ENCODE measurements at places on chromosomes 1 and 21. TPM values are rescaled to one million over a fixed set of nuclear protein-coding genes. Genes with fewer than 3 reads are reported as not detected.

FMO3 gene
- not detected for total RNA-seq

DNA sequence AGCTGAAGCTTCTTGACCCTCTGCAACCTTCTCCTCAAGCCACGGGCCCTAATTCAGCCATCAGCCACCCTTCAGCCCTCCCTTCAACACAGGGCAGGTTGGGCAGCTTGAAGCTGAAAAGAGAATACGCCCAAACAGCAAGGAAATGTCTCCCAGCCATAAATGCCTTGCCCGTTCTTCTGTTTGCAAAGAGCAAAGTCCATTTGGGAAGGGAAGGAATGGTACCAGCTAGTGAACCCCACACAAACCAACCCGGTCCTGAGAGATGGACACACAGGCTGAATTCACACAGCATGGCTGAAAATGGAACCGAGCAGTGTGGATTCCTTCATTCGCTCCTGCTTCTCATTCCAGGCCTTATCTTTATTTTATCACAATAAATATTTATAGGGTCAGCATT is 11.5 kb downstream of the PLEKHA6 start:
- DNase-seq, result no peak

S100A9 gene
- 12.1 TPM for total RNA-seq

GRCh38 chr1:78291418-78291817 is 199.4 kb upstream of the PTGFR start:
- no peak for DNase-seq

RHOU gene
- 0.46 TPM for total RNA-seq

GRCh38 chr1:81305997-81306452 is 494.7 kb upstream of the ADGRL2 start:
- DNase-seq, result peak; percentile 13

TTLL7 gene
- total RNA-seq, result 6.3 TPM

DNA sequence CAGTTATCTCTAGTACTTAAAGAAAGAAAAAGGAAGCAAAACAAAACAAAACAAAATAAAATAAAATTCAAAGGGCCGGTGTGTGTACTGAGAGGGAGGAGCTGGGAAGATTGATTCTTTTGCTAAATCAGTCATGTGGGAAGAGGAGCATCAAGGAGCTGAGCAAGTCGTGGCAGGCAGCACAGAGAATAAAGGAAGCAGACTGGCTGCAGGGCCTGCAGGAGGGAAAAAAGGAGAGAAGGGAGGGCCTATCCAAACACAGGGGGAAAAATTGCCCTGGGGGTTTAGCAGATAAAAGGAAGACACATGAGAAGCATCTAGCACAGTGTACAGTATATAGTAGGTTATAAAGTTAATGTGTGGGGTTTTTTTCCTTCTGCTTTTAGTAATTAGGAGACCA is 27.6 kb downstream of the AGO4 start:
- peak; percentile 34 for DNase-seq

- DNase-seq, result no peak
Observed at GRCh38 chr21:34801519-34802132, 132.8 kb downstream of the CLIC6 start.

PIP5K1A gene
- 65.8 TPM for total RNA-seq

DNA sequence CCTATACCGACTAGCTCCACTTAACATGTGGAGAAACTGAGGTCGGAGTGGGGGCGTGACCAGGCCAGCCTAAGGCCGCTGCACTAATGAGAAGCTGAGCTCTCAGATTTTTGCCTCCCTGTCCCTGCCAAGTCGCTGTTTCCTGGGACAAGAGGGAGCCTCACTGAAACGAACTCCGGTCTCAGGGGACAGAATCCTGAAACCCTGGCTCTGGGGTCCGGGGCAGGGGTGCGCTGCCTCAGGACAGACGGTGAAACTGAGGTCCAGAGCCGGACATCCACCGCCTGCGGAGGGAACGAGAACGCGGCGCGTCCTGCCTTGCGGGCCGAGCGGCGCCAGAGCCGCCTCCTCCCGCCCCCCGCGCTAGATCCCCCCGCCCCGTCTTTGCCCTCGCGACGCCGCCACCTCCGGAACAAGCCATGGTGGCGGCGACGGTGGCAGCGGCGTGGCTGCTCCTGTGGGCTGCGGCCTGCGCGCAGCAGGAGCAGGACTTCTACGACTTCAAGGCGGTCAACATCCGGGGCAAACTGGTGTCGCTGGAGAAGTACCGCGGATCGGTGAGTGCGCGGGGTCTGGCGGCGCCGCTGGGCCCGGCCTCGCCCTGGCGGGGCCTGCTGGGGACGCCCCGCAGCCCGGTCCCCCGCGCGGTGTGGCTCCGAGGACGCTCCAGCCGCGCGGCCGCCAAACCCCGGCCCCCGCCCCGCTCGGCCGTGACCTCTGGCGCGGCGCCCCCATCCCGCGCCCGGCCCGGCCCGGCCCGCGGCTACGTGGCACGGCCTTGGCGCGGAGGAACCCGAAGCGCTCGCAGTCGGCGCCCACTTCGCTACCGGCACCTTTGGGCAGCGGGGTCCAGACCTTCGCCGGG is at the start of gene GPX7:
Gene GPX7, plus strand, starts transcription at position 381 of the 865 bp plus-strand sequence. Its CDS starts 39 bp downstream, at position 420.
- no peak for DNase-seq

- no peak for DNase-seq
Observed at GRCh38 chr1:19080721-19081120, 124.2 kb upstream of the IFFO2 start.

GRCh38 chr1:61887931-61888564 is 145.8 kb downstream of the PATJ start:
- no peak for DNase-seq

- no peak for DNase-seq
Observed at GRCh38 chr1:208045463-208046260, 134.7 kb upstream of the CD34 start.

RUNX3 gene
- total RNA-seq, result not detected

TLR5 gene
- total RNA-seq, result 0.32 TPM

ADGRL2 gene
- 9.8 TPM for total RNA-seq

FCRL6 gene
- not detected for total RNA-seq

DNA sequence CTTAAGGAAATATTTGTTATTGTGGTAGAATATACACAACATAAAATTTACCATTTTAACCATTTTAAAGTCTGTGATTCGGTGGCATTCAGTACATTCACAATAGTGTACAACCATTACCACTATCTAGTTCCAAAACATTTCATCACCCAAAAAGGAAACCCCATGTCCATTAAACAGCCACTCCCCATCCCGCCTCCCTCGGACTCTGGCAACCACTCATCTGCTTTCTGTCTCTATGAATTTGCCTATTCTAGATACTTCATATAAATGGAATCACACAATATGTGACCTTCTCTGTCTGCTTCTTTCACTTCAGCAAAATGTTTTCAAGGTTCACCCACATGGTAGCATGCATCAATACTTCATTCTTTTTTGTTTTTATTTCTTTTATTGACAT is 51.3 kb downstream of the PTP4A2 start:
- no peak for DNase-seq

- no peak for DNase-seq
Observed at GRCh38 chr1:191536791-191537429, 621.4 kb upstream of the RGS18 start.

DNA sequence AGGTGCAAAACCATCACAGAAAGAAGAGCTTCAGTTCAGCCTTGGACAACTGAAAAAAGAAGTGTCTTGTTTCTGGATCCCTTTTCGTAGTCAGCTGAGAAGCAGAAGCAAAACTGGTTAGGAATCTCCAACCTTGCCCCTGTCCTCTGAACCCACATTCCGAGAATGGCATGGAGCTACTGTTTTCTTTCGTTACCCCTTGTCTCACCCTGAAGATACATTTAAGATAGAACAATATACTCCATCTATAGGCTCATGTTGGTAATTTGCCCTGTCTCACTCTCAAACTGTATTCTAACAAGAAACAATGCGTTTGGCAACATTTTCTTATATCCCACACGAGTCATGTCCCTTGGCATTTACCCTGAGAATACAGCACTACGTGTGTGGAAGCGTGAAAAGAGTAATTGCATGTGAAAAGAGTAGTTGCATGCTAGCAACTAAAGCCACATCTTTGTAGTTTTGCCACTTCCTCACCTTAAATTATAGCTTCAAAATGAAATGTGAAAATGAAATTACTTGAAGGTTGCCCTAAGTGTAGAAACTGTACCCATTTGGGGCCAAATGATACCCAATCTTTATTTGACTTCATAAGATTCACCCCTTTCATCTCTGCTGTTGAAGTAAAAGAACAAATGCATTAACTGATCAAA is 5.3 kb downstream of the SLAMF7 start:
- DNase-seq, result no peak

BECN2 gene
- not detected for total RNA-seq

DNA sequence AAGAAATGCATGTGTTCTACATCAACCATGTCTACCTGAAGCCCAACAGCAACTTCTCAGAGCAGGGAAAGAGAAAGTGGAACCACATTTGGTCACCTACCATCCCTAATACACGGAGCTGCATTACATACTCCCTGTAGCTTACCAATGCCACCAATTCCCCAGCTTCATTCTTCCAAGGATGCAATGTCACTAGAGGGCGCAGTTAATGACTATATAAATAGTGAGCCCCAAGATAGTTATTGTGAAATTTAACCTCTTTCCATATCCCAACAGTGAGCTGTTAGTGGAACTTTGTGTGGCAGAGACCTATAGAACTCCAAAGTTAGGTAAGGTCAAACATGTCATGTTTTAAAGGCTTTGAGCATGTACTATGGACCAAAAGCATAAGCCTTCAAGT is 618.3 kb downstream of the SMYD3 start:
- DNase-seq, result peak; percentile 13

SMIM1 gene
- total RNA-seq, result 4.6 TPM

GRCh38 chr1:46485564-46486431 is 3.8 kb upstream of the DMBX1 start:
- DNase-seq, result no peak

TTC3 gene
- 60.8 TPM for total RNA-seq

GRCh38 chr1:236066828-236067386 is 2.0 kb upstream of the NID1 start:
- no peak for DNase-seq

DNA sequence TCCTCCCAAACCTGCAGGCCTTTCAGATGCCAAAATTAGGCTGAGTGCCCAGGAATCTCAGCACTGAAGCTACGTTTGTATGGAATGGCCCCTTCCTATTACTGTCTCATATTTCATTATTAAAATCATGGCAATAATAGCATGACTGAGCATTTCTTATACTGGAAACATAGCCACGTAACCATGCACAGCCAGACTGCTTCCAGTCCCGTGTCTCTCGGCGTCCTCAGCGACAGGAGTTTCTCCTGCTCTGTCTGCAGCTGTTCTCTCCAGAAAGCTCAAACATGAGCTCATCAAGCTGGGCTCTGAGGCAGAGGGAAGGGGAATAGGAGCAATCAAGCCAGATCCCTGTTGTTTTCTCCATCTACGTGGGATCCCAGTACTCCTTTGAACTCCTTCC is 104.0 kb downstream of the CDC7 start:
- DNase-seq, result no peak

GRCh38 chr21:44327603-44327974 is 11.6 kb downstream of the CFAP410 start:
- DNase-seq, result no peak

- DNase-seq, result no peak
Observed at GRCh38 chr1:171494076-171494475, 8.7 kb downstream of the PRRC2C start.

GRCh38 chr1:1425753-1426495 is 4.8 kb upstream of the ANKRD65 start:
- no peak for DNase-seq

GRCh38 chr1:164664127-164664526 is 105.1 kb downstream of the PBX1 start:
- DNase-seq, result no peak

GRCh38 chr1:16971341-16972188 is 8.9 kb downstream of the MFAP2 start:
- DNase-seq, result no peak

- peak; percentile 99 for DNase-seq
Observed at GRCh38 chr1:218496561-218496960, 151.4 kb downstream of the TGFB2 start.

KMO gene
- total RNA-seq, result 0.07 TPM

RXFP4 gene
- total RNA-seq, result not detected

- no peak for DNase-seq
Observed at GRCh38 chr1:59027177-59027576, 243.3 kb upstream of the JUN start.

LYPD8 gene
- total RNA-seq, result not detected

DNA sequence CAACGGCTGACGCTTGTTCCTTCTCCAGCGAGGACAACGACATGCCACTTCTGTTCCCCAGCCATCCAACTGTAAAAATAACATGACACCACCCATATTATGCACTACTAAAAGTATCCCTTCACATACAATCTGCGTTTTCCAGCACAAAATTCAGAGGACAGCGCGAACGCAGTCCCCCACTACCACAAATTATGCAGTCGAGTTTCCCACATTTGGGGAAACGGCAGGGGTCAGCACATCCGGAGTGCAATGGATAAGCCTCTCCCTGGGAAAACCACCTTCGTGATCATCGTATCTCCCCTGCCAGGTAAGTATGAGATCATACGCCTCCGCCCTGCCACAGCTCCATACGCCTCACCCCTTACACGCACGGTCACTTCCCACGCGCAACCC is 120.9 kb downstream of the PPIAL4G start:
- no peak for DNase-seq

USP21 gene
- 14.1 TPM for total RNA-seq

AMY1C gene
- total RNA-seq, result not detected

GRCh38 chr1:46030074-46030870 is 102.2 kb downstream of the PIK3R3 start:
- no peak for DNase-seq

DNA sequence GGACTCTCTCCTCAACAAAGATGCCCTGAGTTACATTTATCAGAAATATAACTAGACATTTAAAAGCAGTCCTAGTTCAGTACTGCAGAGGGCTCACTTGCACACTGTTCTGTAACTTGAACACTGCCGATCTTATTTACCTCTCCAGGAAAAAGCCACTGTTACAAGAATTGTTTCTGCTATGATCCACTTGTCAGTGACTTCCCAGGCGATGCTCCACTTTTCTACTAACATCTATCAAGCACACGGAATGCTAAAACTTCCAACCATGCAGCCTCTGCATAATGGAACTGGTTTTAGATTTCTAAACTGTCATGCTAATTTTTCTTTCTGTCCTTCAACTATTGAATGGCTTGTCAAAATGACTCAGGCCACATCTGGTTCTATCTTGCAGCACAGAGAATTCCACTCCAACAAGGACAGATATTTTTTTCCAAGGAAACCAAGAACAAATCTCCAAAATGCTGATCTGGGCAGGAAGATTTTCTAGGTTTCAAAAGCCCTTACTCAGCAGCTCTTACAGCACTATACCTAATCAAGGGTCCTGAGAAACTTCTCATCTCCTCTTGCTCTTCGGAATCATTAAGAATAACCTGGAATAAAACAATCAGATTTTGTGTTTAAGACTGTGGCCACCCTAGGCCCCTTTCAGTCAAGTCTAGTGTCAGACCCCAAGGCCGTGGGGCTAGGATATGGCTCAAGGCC is 9.9 kb downstream of the SEC16B start:
- DNase-seq, result peak; percentile 12

Measured in foreskin keratinocyte (primary cell).